ENCODE measurements at places on chromosomes 7 and 10. TPM values are rescaled to one million over a fixed set of nuclear protein-coding genes. Genes with fewer than 3 reads are reported as not detected.
A peak's percentile ranks its signal among the peaks of the same experiment; 100 is the strongest.

- DNase-seq: no peak
These were observed 88.8 kb upstream of the PDE1C start for GRCh38 chr7:32158751-32159745.

DNA sequence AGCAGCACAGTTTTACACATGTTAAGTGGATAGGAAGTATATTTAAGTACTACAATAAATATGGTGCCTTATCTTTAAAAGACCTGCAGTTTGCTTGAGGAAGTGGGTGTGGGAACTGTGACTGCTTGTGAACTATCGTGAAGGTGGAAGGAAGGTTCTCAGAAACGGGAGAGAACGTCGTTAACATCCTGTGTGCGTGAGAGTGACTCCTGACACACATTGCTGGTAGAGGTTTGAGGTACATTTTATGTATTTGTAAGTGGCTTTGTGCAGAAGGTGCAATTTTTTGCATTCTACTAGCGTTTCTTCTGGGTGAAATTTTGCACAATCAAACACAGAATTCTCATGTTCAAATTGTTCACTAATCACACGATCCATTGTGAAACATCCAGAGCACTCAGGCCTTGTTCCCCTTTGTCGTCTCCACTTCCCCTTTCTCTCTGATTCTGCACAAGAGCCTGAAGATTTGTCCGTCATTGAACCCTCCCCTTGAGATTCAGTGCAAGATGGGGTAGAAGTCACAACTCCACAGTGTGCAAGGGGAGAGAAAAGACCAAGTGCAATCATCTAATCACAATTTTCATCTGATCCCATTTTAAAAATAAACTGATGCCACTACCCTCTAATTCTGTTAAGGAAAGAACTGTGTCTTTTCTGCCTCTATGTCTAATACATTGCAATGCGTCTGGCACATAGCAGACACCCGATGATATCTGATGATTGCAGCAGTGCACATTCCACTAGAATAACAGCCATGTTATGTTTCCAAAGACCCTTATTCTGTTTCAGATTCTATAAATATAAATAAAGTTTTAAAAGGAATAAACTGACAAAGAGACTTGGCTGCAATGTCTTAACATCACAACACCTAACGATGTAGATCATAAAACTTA, 279.9 kb downstream of the NEBL start:
- DNase-seq: no peak

DNA sequence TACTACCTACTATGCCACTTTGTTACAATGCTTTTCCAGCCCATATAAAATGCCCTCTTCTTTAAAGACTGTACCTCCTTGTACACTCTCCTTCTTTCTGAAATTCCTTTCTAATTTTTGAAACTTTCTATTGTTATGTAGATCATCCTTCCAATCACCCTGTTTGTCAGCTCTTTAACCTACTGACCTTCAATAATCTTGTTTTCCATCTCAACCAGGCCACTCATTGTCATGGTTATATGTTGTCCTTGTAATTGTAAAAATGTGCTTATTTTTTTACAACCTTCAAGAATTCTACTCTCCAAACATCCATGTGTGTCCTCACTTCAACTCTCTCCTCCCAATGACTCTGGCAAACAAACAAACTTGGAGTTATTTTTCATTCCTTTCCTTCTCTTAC, 1172.6 kb upstream of the CELF2 start:
- no peak for DNase-seq

GRCh38 chr10:93376372-93377293, 105.5 kb downstream of the MYOF start:
- DNase-seq: peak; percentile 74

- DNase-seq: peak; percentile 41
These were observed 54.1 kb upstream of the CYP26C1 start for GRCh38 chr10:93006435-93007039.

The SFMBT2 gene
- 1.4 TPM for polyA plus RNA-seq

The GBF1 gene
- polyA plus RNA-seq: 43.8 TPM

The GPC2 gene
- 2.6 TPM for polyA plus RNA-seq
